HFFc6 (cell line): ENCODE measurements at places on chromosomes 3 and 15. TPM values are rescaled to one million over a fixed set of nuclear protein-coding genes. Genes with fewer than 3 reads are reported as not detected.

Gene PPP1R14D
- total RNA-seq = not detected in 2 replicates

Gene SEMA5B
- total RNA-seq = not detected in 3 replicates

Gene GNAI2
- total RNA-seq = 532 to 576 TPM (median 565 TPM) in 3 replicates

Gene KCTD6
- 6.4 and 7.0 TPM in 2 replicates for total RNA-seq

Gene ROBO1
- 42.1 to 50.8 TPM (median 49.9 TPM) in 3 replicates for total RNA-seq

Gene FEZF2
- total RNA-seq = not detected in 2 replicates

Gene ZNF660
- 0.05 TPM in 1 of 3 replicates, not detected in the others for total RNA-seq

DNA sequence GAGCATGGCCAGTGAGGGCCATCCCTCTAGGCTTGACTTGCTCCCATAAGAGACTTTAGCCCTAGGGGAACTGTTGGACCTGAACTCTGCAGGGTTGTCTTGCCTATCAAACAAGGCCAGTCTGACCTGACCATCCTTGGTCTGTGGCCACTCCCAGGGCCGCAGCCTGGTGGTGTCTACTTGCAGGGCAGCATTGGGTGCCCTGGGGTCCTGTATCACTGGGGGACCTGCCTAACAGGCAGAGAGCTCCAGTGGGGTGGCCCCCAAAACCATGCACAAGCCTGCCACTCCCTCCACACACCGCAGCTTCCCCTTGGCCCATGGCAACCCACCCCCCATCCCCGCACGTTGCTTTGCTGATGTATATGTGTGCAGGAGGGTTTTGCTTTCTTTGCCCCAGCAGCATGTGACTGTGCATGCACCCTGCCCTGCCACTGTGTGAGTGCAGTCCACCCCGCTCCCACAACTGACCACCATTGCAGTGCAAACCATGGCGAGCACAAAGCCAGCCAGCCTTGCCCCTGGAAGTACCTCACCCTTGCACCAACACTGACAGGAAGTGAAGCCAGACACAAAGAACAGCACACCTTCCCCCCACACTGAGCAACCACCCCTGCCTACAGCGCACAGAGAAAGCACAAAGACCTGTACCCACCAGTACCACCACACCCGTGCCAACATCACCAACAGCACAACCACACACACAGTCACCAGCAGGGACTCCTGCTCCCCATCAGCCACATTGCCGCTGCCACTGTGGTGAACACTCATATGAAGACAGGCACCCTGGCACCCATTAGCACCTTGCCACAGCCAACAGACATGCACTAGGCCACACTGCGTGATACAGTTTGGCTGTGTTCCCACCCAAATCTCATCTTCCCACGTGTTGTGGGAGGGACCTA is 88.8 kb downstream of the SENP7 start:
- no peak overlapping the region for H3K27ac ChIP-seq
- no peak for DNase-seq
- H3K4me3 ChIP-seq = no peak overlapping the region
- peaks cover 22% of the 10 kb centered on the region for H3K36me3 ChIP-seq

GRCh38 chr15:84889991-84890669 is 5.7 kb downstream of the SLC28A1 start:
- H3K36me3 ChIP-seq = no peaks in the 10 kb centered on the region
- H3K27ac ChIP-seq = no peak overlapping the region
- H3K4me3 ChIP-seq = no peak overlapping the region
- H3K4me1 ChIP-seq = peaks cover 5% of the 10 kb centered on the region; the same call in 1 of the 2 replicates

DNA sequence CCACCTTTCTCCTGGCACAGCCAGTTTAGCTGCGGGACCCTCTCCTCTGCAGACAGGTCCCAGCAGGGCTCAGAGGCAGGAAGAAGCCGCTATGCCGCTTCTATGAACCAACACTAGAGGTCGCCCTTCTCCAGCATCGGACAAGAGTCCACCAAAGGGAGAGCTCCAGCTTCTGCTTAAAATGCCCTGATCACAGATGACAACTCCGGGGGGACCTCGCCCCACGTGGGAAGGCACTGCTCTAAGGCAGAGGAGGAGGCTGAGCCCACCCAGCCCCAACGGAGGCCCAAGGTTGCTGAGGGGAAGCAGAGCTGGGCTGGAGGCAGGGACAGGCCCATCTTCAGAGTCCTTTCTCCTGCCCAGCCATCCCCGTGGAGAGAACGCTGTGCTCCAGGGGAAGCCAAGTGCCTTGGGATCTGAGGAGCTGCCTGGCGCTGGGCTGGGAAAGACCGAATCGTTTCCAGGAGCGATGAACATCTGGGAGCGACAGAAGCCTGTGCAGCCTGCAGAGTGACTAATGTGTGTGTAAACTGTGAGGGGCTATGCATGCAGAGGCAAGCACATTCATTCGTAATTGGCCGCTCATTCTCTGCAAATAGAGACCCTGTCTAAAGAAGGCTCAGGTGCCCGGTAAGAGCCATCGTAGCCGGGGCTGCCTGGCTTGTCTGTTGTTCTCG is 43.5 kb upstream of the BDH1 start:
- peak; percentile 75 for DNase-seq
- peaks cover 22% of the 10 kb centered on the region for H3K27me3 ChIP-seq
- peak overlapping the region; percentile 83 for H3K4me3 ChIP-seq
- peak overlapping the region; percentile 58; the same call in 1 of the 2 replicates for H3K27ac ChIP-seq
- H3K36me3 ChIP-seq = peaks cover 11% of the 10 kb centered on the region; the same call in 1 of the 2 replicates
- H3K4me1 ChIP-seq = peaks cover 16% of the 10 kb centered on the region

DNA sequence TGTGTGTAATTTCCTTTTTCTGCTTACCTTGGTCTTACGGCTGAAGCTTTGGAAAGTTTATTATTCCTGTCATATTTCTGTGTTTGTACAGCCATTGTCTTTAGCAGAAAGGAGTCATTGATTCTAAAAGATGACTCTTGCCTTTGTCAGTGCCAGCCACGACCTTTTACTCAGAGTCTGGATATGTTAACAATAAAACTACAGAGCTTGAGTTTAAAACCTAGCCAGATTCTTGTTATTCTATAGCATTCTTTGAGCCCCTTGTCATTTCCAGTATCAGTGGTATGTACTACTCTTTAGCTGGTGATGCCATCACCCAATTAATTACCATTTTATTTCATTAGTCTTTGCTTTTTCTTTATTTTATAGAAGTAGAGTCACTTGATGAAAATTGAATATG is 142.4 kb downstream of the TCF12 start:
- H3K4me3 ChIP-seq = peak overlapping the region; percentile 62
- peak overlapping the region; percentile 84 for H3K27ac ChIP-seq
- peaks cover 81% of the 10 kb centered on the region for H3K4me1 ChIP-seq
- H3K36me3 ChIP-seq = peaks cover 17% of the 10 kb centered on the region
- H3K27me3 ChIP-seq = no peaks in the 10 kb centered on the region
- peak; percentile 83 for DNase-seq

DNA sequence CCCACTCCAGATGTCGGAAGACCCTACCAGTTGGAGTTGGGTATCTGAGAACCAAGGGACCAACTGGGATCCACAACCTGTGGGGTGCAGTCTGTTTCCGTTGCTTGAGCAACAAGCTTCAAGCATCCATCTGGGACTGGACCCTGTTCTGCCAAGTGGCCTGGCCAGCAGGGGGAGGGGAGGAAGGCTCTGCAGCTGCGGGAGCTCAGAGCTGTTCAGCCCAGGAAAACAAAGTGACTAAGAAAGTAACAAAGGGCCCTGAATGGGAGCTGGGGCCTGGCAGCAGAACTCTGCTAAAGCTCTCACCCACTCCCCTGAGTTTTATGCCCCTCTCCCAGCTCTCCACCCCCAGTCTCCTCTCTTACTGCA is 2.7 kb downstream of the TYRO3 start:
- no peak overlapping the region for H3K27ac ChIP-seq
- H3K4me1 ChIP-seq = peaks cover 24% of the 10 kb centered on the region
- no peaks in the 10 kb centered on the region for H3K36me3 ChIP-seq
- no peak overlapping the region for H3K4me3 ChIP-seq

- no peak for DNase-seq
- no peaks in the 10 kb centered on the region for H3K36me3 ChIP-seq
- no peaks in the 10 kb centered on the region; the same call in none of the 2 replicates for H3K27me3 ChIP-seq
- H3K27ac ChIP-seq = no peak overlapping the region
- H3K4me1 ChIP-seq = peaks cover under 1% of the 10 kb centered on the region; the same call in 1 of the 2 replicates
- no peak overlapping the region for H3K4me3 ChIP-seq
These were observed 382.8 kb upstream of the CFAP20DC start for GRCh38 chr3:59432665-59433064.

DNA sequence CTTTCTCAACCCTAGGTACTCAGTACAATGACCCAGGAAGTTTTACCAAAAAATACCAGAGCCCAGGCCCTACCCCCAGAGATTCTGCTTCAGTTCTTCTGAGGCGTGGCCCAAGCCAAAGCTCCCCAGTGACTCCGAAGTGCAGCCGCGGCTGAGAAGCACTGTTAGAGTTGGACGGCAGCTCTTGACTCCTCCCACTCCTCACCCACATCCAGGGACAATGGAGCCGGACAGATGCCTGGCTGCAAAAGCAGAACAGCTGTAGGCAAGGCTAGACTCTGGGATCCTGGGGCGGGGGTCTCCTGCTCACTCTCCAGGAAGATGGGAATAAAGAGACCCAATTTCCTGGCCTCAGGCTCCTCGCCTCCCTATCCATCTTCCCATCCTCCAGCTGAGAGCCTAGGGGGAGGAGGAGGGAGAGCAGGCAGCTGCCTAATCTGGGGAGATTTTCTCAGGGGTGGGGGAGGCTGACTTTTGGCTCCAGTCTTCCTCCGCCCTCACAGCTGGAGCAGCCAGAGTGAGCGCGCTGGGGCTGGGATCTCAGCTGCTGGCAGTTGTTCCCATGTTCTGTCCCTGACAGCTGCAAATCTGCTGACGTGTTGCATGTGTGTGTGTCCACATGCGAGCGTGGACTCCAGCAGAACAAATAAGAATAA is 223.8 kb downstream of the OPA1 start:
- no peaks in the 10 kb centered on the region for H3K36me3 ChIP-seq
- peaks cover 36% of the 10 kb centered on the region for H3K27me3 ChIP-seq
- H3K27ac ChIP-seq = no peak overlapping the region
- H3K4me1 ChIP-seq = peaks cover 5% of the 10 kb centered on the region
- H3K4me3 ChIP-seq = no peak overlapping the region
- no peak for DNase-seq

DNA sequence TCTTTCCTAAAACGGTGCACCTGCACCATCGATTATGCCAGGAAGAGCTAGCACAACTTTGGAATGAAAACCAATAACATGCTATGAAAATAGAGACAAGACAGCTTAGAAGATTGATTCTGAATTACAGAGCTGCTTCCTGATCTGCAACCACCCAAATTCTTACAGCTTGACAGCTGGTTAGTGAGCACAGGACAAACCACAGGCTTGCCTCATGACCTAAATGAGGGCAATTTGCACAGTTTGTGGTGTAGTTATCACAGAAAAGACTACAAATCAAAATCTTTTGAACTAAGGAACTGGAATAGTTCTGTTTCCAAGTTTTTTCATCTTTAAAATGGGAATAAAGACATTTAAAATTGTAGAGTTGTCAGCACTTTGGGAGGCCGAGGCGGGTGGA is 533.5 kb downstream of the NAALADL2 start:
- no peak overlapping the region for H3K27ac ChIP-seq
- no peak overlapping the region for H3K4me3 ChIP-seq
- no peaks in the 10 kb centered on the region for H3K27me3 ChIP-seq
- DNase-seq = peak; percentile 24
- H3K4me1 ChIP-seq = peaks cover 30% of the 10 kb centered on the region

DNA sequence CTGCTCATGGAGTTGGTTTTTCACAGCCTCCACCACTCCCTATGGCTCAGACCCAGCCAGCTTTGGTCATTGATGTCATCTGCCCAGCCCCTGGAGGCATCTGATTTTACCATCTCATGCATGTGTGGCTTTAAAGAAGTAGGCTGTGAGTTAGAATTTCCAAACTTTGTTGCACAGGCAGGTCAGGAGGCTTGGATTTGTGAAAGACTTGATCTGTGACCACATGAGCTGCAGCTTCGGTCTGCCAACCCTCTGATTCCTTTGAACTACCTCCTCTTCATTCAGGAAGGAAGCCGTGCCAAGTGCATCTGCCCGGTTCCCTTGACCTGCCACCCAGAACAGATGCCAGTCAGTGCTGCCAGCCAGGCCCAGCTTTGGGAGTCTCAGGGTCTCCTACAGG is 9.2 kb downstream of the CTXND1 start:
- no peaks in the 10 kb centered on the region for H3K36me3 ChIP-seq
- no peak for DNase-seq
- no peaks in the 10 kb centered on the region for H3K4me1 ChIP-seq
- no peak overlapping the region for H3K27ac ChIP-seq
- no peak overlapping the region for H3K4me3 ChIP-seq
